Posterior vena cava (tissue), 2 donors: ENCODE measurements at places on chromosomes 2 and 18. TPM values are rescaled to one million over a fixed set of nuclear protein-coding genes. Genes with fewer than 3 reads are reported as not detected.

CNGA3 gene
- total RNA-seq, result 0.19 TPM

SPATA3 gene
- total RNA-seq, result not detected

PROKR1 gene
- total RNA-seq, result not detected

SOWAHC gene
- total RNA-seq, result 12.2 TPM

DNA sequence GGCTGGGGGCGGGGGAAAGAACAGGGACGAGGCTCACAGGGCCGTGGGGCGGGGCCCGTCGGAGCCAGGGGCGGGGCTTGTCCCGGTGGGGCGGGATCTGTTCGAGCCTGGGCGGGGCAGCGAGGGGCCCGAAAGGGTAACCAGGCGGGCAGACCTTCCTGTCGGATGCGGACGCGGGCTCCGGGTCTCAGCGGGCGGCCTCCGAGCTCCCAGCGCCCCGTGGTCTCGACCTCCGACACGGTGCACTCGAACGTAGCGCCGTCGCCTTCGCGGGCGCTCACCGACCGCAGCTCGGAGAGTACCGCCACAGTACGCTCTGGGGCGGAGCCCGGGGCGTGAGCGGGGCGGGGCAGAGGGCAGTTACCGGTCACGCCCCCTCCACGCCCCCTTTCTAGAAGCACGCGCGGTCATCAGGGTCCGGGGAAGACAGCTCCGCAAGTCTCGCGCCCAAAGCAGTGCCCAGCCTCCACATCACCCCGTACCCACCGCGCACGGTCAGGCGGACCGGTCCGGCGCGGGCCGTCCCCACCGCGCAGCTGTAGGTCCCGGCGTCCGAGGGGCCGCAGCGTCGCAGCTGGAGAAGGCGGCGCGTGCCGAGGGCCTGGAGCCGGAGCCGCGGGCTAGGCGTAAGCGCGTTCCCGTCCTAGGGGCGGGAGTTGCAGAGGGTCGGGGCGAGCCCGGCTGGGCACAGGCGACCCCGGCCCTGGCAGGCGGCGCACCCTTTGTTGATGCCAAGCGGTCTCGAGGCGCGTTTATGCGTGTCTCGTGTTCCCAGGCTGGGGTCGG is 8.7 kb downstream of the TMEM198 start:
- peak; percentile 95 for DNase-seq

GRCh38 chr2:174664084-174664759 is 66.6 kb upstream of the WIPF1 start:
- DNase-seq, result no peak

DNA sequence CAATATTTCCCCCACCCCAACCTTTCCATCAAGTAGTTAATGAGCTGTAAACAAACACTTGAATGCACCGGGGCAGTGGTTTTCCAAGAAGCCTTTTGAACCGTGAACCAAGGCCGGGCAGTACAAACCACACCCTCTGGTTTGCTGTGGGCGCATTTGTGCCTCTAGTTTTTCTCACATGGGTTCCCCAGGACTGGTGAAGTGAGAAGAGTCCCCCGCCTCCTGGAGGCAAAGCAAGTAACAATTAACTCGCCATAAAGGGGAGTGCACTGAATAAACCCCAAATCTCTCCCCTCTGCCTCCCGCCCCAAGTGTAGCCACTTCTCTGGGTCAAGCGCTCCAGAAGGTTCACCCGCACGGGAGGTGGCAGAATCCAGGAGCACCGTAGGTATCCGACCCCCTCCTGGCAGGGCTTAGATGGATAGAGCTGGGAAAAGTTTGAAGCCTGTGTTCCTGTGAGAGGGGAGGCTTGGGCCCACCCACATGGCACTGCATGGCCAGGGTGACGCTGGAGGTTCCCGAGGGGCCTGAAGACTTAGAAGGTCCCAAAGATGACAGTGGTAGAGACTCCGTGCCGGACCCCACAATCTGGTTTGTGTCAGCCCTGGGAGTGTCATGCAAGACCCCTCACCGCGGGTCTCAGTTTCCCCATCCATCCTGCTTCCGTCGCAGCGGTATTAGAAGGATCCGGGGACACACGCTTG is 182.2 kb downstream of the SMAD2 start:
- no peak for DNase-seq

DNA sequence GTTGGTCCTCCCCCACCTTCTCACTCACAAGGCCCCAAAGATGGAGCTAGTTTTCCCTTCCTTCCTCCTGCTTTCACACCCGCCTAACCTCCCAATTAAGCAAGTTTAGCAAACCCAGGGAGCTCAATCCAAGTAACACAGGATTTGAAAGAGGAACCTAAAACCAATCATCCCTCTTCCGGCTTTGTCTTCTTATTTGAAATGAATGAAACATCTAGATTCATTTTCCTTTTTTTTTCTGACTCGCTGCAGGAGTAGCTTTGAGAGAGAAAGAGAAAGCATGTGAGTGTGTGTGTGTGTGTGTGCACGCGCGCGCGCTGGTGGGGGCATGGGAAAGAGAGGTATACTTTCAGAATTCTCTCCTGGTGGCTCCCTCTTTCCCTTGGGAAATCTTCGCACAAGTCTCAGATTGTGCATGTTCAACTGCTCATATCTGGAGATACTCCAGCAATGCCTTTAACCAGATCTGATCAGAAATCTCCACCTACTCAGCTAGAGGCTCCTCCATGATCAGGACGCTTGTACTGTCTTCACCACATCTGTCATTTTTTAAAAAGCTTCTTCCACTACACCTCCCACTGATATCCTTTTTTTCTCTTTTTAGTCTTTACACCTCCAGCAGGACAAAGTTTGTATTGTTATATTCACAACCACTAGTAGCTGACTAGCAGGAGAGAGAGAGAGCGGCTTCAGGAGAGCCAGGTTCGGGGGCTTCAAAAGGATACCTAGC is 1.7 kb downstream of the SLC8A1 start:
- DNase-seq, result peak; percentile 75

- DNase-seq, result no peak
These were observed 157.1 kb downstream of the CLIP4 start for GRCh38 chr2:29272311-29272710.

GRCh38 chr2:131112529-131112928 is 7.4 kb downstream of the PLEKHB2 start:
- no peak for DNase-seq

DNA sequence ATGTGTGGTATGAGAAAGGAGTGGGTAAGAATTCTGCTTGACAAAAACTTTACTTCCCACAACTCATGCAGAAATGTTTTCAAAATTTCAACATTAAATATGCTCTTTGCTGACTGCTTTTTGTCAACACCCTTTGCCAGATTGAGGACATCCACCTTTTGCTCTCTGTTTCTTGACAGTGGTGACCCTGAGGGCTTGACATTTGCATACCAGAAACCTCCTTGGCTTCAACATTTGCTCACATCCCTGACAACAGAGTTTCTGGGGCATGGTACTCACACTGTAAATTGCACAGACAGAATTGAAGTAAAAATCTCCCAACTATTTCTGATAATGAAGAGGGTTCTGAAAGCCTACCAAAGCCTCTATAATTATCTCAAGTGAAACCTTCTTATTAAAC is 95.7 kb downstream of the RND3 start:
- no peak for DNase-seq

GRCh38 chr2:45285771-45286390 is 276.6 kb upstream of the SIX2 start:
- no peak for DNase-seq

DNA sequence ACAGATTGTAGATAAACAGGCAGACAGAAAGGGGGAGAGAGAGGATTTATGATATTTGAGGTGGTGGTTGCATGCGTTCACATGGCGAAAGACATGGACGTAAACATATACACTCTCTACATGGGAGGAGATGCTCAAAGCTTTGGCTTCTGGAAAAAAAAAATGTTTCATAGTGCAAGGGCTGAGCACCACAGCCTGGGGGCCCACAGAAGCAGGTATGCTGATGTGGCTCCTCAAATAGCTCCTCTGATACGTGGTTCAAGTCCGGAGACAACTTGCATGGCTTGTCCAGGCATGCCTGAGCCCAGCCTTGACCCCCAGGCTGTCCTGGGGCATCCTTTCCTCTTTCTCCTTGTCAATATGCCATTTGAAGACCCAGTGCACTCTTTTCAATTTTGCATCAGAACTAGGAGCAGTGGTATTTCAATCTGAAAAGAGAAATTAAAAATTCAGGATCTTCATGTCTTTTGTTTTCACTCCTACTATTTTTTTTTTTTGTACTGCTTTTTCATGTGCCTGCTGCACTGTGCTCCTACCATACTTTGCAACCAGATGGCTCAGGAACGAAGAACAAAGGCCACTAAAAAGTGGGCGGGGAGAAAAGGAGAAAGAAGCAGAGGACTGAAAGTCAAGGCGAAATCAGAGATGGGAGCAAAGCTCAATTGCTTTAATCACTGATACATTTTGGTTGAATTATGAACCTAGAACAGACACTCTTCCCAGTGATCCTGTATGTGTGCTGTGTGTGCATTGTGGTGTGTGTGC is 495.7 kb upstream of the TCF4 start:
- no peak for DNase-seq

GRCh38 chr2:189221811-189222467 is 42.4 kb upstream of the COL5A2 start:
- no peak for DNase-seq

GRCh38 chr2:33068261-33068660 is 121.5 kb downstream of the LTBP1 start:
- DNase-seq, result no peak

DNA sequence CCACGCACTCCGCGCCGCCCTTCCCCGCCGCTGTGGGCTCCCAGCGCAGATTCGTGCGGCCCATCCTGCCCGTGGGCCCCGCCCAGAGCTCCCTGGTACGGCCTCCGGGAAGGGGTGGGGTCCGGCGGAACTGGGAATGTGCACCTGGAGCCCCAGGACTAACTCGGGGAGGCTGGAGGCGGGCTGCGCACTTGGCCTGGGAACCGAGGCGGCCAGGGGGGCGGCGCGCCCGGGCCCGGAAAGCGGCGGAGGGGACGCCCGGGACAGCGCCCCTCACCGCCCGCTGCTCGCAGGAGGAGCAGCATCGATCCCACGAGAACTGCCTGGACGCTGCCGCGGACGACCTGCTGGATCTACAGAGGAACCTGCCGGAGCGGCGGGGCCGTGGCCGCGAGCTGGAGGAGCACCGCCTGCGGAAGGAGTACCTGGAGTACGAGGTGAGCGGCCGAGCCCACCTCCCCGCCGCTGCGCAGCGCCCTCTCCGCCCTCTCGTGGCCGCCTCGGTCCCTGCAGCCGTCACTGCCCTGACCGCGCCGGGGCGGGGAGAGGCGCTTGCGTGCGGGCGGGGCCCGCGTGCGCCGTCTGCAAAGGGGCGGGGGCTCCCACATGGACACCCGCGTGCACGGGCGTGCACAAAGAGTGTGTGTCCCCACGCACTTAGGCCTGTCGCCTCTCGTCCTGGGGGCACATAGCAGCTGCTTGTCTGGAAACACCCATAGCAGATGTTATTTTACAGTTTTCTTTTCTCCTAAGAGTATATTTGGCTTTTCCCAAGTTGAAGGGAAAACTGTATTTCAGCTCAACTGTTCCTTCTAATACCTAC is 25.2 kb downstream of the PSD4 start:
- DNase-seq, result peak; percentile 95

- DNase-seq, result no peak
These were observed 3.9 kb upstream of the ID2 start for GRCh38 chr2:8677646-8678592.

GRCh38 chr2:42562474-42563144 is 5.8 kb upstream of the MTA3 start:
- DNase-seq, result no peak
